Naive thymus-derived CD8-positive, alpha-beta T cell (primary cell): ENCODE measurements at places on chromosomes 7 and 10. TPM values are rescaled to one million over a fixed set of nuclear protein-coding genes. Genes with fewer than 3 reads are reported as not detected.
A peak's percentile ranks its signal among the peaks of the same experiment; 100 is the strongest.

SPDYE1 gene
- not detected for total RNA-seq

PRSS37 gene
- not detected for total RNA-seq

STYXL1 gene
- total RNA-seq = 21.8 TPM

DNA sequence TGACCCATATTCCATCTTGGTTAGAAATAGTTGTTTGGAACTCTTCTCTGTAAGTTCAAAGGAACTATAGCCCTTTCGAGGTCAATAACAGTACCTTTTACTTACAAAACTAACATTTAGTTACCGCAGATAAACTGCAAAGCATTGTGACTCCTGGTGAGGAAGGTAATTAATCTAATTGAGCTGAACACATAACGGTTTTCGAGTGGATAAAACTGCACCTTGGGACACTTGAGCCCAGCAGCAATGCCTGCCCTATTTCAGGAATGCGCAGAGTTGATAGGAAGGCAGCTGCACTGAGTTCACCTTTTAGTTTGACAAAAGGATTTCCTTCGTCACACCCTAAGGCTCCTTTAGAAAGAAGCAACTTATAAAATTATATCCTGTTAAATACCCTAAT is 75.4 kb downstream of the JAZF1 start:
- no peaks in the 10 kb centered on the region for H3K36me3 ChIP-seq
- peaks cover 9% of the 10 kb centered on the region for H3K4me1 ChIP-seq
- H3K4me3 ChIP-seq = no peak overlapping the region
- H3K27me3 ChIP-seq = no peaks in the 10 kb centered on the region
- no peak overlapping the region for H3K27ac ChIP-seq

- no peaks in the 10 kb centered on the region for H3K27me3 ChIP-seq
- H3K27ac ChIP-seq = peak overlapping the region; percentile 90
- H3K4me1 ChIP-seq = peaks cover 41% of the 10 kb centered on the region
These were observed 1.1 kb upstream of the TFAM start for GRCh38 chr10:58384095-58384494.

- no peaks in the 10 kb centered on the region for H3K4me1 ChIP-seq
- no peak overlapping the region for H3K4me3 ChIP-seq
- peaks cover 3% of the 10 kb centered on the region for H3K27me3 ChIP-seq
- no peak for DNase-seq
- H3K27ac ChIP-seq = no peak overlapping the region
- no peaks in the 10 kb centered on the region for H3K36me3 ChIP-seq
These were observed 354.2 kb downstream of the CXCL12 start for GRCh38 chr10:44030738-44031137.

- DNase-seq = no peak
- no peaks in the 10 kb centered on the region for H3K36me3 ChIP-seq
- H3K4me1 ChIP-seq = peaks cover 22% of the 10 kb centered on the region
- H3K27me3 ChIP-seq = no peaks in the 10 kb centered on the region
- peak overlapping the region; percentile 72 for H3K27ac ChIP-seq
- H3K4me3 ChIP-seq = peak overlapping the region; percentile 81
These were observed 63.7 kb upstream of the ZPBP start for GRCh38 chr7:50156706-50157105.

- no peak overlapping the region for H3K4me3 ChIP-seq
- no peaks in the 10 kb centered on the region for H3K27me3 ChIP-seq
- H3K36me3 ChIP-seq = no peaks in the 10 kb centered on the region
- no peaks in the 10 kb centered on the region for H3K4me1 ChIP-seq
- H3K27ac ChIP-seq = no peak overlapping the region
These were observed 31.5 kb downstream of the MBL2 start for GRCh38 chr10:52740913-52741675.

DNA sequence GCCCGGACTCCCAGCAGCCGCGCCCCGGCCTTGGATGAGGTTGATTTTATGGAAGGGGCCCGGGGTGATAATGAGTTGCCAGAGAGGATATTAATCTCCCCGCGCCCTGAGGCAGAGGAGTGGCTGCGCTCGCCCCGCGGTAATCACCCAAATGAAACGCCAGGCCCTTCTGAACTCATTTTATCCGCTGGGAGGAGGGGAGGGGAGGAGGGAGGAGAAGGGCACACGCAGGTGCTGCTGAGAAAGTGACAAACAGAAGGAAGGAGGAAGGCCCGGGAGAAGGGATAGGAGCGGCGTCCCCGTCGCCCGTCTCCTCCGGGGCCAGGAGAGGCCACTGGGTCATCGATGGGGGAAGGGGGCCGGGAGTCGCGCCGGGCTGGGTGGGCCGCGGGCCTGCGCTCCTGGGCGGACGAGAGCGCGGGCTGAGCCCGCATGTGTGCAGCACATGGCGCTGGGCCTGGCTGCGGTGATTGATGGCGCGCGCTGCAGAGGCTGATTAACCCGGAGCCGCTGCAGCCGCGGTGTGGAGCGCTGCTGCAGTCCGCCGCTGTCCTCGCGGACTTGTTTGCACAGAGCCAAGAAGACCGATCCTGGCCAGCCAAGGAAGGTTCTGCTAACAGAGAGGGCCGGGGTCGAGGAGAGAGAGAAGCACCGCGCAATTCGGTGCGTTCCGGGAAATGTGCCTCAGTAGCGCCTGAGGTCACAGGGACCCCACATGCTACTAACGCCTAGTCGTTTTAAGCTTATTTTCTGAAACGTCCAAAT is 6.5 kb downstream of the MNX1 start:
- no peak overlapping the region for H3K4me3 ChIP-seq
- H3K27me3 ChIP-seq = peaks cover 27% of the 10 kb centered on the region
- peaks cover 14% of the 10 kb centered on the region for H3K4me1 ChIP-seq
- DNase-seq = no peak

DNA sequence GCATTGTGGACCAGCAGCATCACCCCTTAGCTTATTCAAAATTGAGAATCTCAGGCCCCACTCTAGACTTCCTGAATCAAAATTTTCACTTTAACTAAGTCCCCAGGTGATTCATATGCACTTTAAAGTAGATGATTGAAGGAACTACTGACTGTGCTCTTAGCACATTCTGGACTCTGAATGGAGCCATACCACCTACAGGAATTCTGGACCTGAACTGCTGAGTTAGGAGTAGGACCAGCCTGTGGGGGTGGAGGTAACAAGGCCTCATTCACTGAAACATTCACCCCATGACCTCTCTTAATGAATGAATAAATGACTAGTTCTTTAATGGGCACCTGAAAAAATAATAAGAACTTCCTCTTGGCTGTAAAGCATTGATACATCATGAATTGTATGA is 7.3 kb downstream of the PDK4 start:
- H3K4me1 ChIP-seq = peaks cover 4% of the 10 kb centered on the region
- H3K27ac ChIP-seq = no peak overlapping the region
- H3K36me3 ChIP-seq = no peaks in the 10 kb centered on the region
- H3K4me3 ChIP-seq = no peak overlapping the region
- no peaks in the 10 kb centered on the region for H3K27me3 ChIP-seq
- no peak for DNase-seq

GRCh38 chr7:141956084-141956483 is 9.3 kb upstream of the CLEC5A start:
- no peak overlapping the region for H3K4me3 ChIP-seq
- no peaks in the 10 kb centered on the region for H3K4me1 ChIP-seq
- no peaks in the 10 kb centered on the region for H3K36me3 ChIP-seq
- DNase-seq = no peak
- peaks cover 1% of the 10 kb centered on the region for H3K27me3 ChIP-seq

GRCh38 chr7:37920849-37921805 is 687 bp downstream of the EPDR1 start:
- H3K27me3 ChIP-seq = peaks cover 47% of the 10 kb centered on the region
- peaks cover 9% of the 10 kb centered on the region for H3K4me1 ChIP-seq
- peak; percentile 21 for DNase-seq
- H3K36me3 ChIP-seq = no peaks in the 10 kb centered on the region
- no peak overlapping the region for H3K27ac ChIP-seq
- H3K4me3 ChIP-seq = peak overlapping the region; percentile 80

DNA sequence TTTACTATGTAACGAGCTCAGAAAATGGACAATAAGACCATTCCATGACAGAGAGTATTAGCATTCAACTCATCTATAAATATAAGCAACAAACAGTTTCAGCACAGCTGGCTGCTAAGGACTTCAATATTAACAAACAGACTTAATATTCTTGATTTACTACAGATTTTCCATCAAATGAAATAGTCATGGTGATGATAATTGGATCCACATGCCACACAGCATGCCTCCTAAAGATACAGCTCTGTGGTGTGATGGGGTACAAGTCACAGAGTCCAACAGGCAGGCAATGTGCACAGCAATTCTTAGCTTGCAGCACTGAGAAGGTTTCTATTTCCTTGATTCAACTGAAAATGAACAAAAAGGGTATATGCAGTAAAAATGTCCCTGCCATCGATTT is 54.0 kb downstream of the DOCK4 start:
- no peak overlapping the region for H3K4me3 ChIP-seq
- no peak overlapping the region for H3K27ac ChIP-seq
